ENCODE measurements at places on chromosomes 7 and 10. TPM values are rescaled to one million over a fixed set of nuclear protein-coding genes. Genes with fewer than 3 reads are reported as not detected.

- H3K36me3 ChIP-seq: no peaks in the 10 kb centered on the region
- no peak overlapping the region for H3K27ac ChIP-seq
- DNase-seq: peak; percentile 45
Observed at GRCh38 chr10:62594093-62594520, 210.4 kb upstream of the ADO start.

DNA sequence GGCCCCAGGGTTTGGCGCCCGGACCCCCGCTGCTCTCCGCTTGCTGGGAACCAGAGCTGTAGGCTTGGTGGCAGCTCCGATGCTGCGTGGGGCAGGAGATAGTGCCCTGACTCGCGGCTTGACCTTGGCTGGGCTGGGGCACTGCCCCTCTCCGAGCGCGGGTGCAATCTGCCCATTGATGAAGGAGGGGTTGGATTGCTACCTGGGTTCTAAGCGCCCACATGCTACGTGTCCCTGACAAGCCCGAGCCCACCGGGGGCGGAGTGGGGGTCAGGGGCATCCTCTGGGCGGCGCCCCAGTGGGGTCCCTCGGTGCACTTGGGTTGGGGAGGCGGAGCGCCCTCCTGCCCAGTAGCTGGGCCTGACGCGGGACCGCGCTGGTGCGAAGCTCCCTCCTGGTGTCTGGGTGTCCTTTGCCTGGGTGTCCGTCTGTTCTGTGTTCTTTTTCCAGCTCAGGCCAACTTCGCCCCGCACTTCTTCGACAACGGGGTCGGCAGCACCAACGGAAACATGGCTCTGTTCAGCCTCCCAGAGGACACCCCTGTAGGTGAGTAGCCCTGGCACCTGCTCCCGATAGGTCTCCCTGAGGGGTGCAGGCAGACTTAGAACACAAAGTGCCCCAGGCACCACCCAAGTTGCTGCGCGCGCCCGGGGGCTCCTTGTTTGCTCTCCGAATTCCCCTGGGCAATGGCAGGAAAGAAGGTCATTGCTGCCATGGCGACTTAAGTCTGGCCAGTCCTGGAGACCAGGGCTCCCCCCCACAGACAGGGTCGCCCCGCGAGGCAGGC, 900 bp downstream of the CDHR1 start:
- no peak overlapping the region for H3K4me3 ChIP-seq
- H3K4me1 ChIP-seq: no peaks in the 10 kb centered on the region
- no peaks in the 10 kb centered on the region for H3K36me3 ChIP-seq
- no peak overlapping the region for H3K27ac ChIP-seq
- peaks cover 92% of the 10 kb centered on the region for H3K27me3 ChIP-seq

Gene CPA2
- total RNA-seq: not detected

Gene ITGA8
- total RNA-seq: not detected

Gene CALD1
- 97.5 TPM for total RNA-seq

Data from PC-9 (cell line).